ENCODE measurements at places on chromosomes 13 and 19.

- DNase-seq, result no peak
These were observed 17.8 kb downstream of the KCTD15 start for GRCh38 chr19:33814181-33815165.

GRCh38 chr19:33811736-33812387 lies 15.2 kb downstream of the KCTD15 start:
- DNase-seq, result no peak

- no peak for DNase-seq
These were observed 12.1 kb downstream of the CCDC70 start for GRCh38 chr13:51873837-51874236.

DNA sequence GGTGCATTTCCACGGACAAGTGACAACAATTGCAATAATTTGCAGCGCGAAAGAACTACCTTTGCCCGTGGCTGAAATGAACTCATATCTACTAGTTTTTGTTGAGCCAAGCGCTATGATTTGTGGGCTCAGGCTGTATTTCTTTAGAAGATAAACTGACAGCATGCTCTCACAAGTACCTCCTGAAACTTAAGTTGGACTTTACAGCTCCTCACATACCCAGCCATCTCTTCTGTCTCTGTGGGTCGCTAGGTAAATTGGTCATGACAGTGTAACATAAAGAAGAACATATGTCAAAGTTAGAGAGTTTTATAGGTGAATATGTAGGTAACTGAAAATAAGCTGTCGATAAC lies 839 bp downstream of the COG6 start:
- no peak for DNase-seq

GRCh38 chr19:55225415-55225958 lies 3.1 kb downstream of the TMEM86B start:
- DNase-seq, result no peak

- no peak for DNase-seq
These were observed 978.3 kb downstream of the UQCRFS1 start for GRCh38 chr19:28234637-28235036.

- no peak for DNase-seq
These were observed 1.7 kb downstream of the ARHGEF7 start for GRCh38 chr13:111116856-111117255.

GRCh38 chr13:84659359-84659661 lies 777.0 kb upstream of the SLITRK1 start:
- DNase-seq, result no peak

DNA sequence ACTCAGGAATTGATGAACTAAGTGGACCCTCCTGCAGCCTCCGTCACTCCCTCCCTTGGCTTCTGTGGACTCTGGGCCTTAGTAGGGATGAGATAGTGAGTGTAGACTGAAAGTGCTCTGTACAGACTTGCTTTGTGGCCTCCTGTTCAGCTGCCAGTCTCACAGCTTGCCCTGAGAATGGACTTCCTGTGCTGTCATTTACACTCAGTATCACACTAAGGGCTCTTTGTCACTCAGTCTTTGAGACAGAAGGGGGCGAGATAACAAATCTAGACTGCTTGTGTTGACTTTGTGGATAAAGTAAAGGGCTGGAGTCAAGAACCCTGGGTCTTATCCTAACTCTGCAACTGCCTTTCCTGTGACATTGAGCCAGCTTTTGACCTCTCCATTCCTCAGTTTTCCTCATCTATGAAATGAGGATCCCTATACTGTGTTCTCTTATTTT lies 21.0 kb upstream of the SPRY2 start:
- DNase-seq, result no peak

DNA sequence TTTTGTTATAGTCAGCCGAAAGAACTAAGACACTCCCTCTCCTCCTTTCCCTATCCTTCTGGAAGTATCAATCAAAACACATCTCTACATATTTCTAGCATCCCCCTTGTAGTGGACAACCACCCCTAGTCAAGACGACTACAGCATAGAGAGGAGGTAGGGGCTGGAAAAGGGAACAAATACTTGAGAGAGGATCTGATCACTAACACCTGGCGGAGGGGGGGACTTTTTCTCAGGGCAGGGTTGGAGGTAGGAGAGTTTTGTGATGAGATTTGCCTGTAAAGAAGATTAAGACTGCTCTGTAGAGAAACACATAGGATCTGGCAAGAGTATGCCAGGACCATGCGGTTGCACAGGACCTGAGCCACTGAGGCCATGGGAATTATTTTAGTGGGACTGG lies 208.1 kb downstream of the SHISA2 start:
- DNase-seq, result no peak

GRCh38 chr19:32489971-32490370 lies 84.4 kb downstream of the DPY19L3 start:
- DNase-seq, result no peak

GRCh38 chr13:99279637-99280036 lies 21.5 kb upstream of the GPR18 start:
- no peak for DNase-seq

DNA sequence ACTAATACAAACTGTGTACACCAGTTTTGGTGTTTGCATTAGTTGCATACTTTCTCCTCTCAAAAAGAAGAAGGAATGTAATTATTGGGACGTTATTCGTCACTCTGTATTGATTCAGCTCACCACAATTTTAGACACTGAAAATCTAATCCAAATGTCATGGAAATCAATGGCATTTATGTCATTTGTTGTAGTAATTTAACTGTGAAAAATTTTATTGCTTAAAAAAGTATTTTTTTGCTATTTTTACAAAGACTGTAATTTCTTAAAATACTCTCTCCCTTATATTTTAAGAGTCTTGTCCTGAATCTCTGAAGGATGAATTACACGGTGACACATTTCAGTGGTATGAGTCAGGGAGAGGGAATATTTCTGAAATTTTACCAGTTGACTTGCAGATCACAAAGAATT lies 2117.6 kb downstream of the PCDH9 start:
- no peak for DNase-seq

DNA sequence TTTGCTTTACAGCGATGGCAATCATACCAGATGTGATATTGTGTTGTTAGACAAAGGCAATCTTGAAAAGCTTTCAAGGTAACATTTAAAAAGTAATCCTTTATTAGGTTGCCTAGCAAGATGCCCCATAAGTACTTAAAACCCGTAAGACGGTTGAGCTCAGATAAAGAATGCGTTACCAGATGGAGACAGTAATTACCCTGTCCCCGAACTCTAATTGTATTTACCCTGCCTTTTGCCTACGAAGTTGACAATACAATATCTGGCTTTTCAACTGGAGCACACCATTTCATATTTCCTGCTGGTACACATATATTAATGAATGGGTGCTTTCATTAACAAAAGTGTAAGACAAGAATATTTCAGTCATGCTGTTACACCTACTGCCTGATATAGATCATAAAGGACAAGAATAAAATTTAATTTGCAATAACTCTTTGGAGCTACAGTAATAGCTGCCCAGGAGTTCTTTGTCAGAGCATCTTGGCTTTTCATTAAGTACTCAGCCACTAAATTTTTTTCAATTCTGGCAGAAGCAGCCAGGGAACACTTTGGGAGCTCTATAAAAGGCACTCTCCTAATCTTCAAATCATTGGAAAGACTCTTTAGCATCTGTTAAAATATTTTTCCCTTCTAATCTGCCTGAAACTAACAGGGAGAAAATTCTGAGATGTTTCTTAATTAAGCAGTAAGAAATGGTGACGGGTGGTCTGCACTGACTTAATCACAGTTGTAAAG lies 63.8 kb downstream of the DCT start:
- DNase-seq, result no peak

- DNase-seq, result no peak
These were observed 81.7 kb upstream of the KLHL1 start for GRCh38 chr13:70189981-70190380.

GRCh38 chr13:19782049-19782726 lies 557 bp downstream of the PSPC1 start:
- peak; percentile 23 for DNase-seq

DNA sequence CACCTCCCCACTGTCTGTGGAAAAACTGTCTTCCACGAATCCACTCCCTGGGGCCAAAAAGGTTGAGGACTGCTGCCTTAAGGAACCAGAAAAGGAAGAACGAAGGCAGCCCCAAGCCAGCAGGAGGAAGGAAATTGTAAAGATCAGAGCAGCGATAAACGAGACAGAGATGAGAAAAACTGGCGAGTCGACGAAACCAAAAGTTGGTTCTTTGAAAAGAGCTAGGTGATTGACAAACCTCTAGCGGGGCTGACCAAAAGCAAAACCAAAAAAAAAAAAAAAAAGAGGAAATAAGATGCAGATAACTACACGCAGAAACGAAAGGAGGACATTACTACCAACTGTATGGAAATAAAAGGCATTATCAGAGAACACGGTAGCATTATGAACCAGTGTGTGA lies 76.9 kb downstream of the GADD45B start:
- DNase-seq, result no peak

DNA sequence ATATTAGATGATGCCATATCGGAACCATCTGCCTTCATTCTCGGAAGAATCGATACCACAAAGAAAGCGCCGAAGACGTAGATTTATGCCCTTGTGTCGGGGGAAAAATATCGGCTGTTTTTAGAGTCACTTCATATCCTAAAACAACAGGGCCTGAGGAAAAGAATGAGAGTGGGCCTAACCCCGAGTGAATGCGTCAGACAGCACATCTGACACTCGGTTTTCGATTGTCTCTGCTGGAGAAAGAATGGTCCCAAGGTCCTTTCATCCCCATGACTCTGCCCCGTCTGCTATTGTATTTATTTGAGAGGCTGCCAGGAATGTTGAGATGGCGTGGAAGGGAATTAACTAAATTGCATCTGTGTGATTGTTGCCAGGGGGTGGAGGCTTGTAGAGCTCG lies 46.1 kb downstream of the CHST8 start:
- no peak for DNase-seq

DNA sequence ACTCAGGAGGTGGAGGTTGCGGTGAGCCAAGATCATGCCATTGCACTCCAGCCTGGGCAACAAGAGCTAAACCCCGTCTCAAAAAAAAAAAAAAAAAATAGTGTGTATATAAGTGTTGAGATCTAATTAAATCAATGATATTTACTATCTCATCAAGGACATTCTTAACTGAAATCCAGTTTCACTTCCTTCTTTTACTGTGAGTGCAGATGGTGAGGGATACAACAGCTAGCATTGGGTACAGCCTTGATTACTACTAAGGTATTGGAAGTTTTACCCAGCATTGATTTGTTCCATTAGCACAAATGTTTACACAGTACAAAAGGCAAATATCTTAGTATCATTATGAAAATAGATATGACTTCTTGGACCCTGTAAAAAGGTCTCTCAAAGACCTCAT lies 546.6 kb downstream of the KCTD12 start:
- DNase-seq, result no peak

GRCh38 chr13:62482351-62482750 lies 1066.7 kb upstream of the PCDH20 start:
- DNase-seq, result no peak

- no peak for DNase-seq
These were observed 45.7 kb upstream of the ZNF730 start for GRCh38 chr19:23071147-23071511.

DNA sequence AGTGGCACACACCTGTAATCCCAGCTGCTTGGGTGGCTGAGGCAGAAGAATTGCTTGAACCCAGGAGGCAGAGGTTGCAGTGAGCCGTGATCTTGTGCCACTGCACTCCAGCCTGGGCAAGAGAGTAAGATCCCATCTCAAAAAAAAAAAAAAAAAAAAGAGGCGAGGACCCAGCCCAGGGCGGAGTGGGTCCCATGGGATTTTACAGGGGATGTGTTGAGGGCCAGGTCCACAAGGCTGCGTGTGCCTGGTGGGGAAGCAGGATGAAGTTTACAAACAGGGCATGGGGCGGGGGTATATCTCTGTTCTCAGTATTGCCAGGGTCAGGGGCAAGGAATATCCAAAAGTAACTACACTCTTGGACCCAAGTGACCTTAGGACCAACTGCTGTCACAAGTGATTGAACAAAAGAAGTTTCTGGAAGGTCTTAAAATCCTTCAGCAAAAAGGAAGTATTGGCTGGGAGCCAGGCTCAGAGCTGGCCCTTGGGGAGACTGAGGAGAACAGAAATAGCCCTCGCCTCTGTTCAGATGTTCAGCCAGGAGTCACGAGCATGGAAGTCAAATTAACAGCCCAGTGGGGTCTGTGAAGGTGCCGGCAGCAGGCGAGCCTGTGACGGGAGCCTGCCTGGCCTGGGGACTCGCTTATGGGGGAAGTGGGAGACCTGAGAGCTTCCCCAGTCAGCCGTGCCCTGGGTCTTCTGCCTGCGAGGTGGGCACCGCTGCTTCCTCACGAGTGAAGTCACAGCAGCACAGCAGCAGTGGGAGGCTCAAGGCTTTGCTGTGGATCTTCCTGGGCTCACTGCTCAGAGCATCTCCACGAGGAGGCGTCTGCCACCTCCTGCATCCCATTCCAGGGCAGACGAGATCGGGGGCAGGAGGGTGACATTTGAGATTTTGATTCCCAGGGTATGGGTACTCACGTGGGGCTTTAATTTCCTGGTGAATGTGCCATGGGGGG lies 6.4 kb downstream of the MYO9B start:
- no peak for DNase-seq

Data from stimulated activated CD8-positive, alpha-beta memory T cell treated with anti-CD3 and anti-CD28 coated beads, Interleukin-15, amount 100 ng/mL, for 48 hours (primary cell).